ENCODE measurements at places on chromosomes 3 and 15.

DNA sequence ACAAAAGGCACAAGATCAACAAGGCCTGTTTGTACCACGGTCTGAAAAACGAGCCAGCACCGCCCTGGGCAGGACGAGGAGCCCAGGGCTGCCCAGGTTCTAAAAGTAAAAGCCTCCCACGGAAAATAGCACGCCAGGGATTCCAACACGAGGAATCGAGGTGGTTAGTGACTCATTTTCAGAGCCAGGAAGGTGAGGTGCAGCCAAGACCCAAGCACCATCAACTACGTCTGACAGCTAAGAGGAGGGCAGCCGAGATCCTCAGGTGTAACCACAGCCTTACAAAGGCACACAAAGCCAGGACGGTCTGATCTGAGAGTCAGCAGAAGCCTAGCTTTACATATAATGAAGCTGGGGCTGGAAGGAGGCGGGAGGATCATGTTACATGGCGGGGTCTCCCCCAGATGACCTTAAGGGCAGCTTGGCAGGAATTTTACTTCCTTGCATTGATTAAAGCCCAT is 52.5 kb downstream of the ATP10A start:
- DNase-seq, result no peak

GRCh38 chr3:151919030-151919328 is 45.5 kb downstream of the SUCNR1 start:
- DNase-seq, result no peak

GRCh38 chr15:31510057-31510456 is 183.4 kb downstream of the KLF13 start:
- no peak for DNase-seq

DNA sequence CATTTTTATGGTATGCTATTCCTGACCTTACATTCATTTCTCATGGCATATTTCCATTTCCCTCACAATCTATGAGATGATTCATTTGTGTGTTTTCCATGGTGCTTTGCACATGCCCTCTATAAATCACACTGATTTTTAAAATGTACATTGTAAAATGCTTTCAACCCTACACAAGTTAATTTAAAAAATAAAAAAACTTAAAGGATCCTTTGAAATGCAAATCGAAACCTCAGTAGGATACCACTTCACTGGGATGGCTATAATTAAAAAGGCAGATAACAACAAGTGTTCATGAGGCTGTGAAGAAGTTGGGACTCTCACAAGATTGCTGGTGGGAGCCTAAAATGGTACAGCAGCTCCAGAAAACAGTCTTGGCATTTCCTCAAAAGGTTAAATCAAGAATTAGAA is 83.5 kb downstream of the FMN1 start:
- no peak for DNase-seq

DNA sequence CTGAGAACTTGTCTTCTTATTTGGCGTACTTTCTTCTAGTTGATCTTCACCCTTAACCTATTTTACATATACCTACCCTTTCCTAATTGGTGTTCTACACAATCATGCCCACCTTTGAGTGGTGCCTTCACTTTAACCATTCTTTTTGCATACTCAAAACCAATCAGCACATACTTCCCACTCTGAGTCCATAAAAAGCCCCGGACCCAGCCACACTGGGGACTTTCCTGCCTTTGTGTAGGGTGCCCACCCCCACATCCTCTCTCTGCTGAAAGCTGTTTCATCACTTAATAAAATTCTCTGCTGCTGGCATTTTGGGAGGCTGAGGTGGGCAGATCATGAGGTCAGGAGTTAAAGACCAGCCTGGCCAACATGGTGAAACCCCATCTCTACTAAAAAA is 15.9 kb upstream of the CHST2 start:
- no peak for DNase-seq

- no peak for DNase-seq
Measured at GRCh38 chr3:128619146-128619890, 31.3 kb downstream of the RPN1 start.

DNA sequence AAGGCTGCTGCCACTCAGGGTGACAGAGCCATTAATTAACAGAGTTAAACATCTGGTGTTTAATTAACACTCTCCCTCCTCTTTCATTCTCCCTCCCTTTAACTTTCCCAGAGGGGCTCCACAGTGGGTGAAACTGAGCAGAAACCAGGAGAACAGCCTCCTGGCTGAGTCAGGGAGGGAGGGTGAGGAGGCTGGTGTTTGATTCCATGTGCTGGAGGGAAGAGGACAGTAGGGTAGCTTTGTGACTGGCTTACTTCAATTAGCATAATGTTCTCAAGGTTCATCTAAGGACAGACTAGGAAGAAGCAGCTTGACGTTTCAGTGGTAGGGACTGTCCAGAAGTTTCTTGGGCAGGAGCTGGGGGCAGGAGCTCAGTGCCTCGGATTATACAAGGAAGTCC is 62.8 kb downstream of the SEMA5B start:
- no peak for DNase-seq

DNA sequence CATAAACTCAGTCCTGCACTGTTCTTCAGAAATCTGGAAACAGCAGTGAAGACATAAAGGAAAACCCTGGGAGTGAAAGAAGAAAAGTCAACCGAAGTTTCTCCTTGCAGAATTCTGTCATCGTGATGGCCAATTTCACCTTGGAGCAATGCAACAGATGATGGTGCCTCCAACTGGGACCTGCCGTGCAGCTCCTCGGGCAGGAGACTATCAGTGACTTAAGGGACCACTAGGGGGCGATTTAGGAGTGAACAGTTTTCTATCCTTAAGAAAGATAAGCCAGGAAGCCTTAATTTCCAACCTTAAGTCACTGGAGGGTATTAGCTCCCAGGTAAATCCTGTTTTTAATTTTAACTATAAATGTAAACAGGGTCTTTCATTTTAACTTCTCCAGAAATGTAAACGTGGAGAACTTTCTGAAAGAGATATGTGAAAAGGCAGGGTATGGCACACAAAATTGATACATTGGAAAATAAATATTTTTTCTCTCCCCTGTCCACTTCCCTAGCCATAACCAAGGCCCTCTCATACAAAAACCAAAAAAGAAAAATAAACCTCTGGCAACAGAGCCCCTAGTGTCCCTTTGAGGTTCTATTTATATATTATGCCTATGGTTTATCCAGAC is 116.3 kb downstream of the PDZRN3 start:
- no peak for DNase-seq

All from left lung (tissue), 14 donors.